CD8-positive, alpha-beta memory T cell (primary cell): ENCODE measurements at places on chromosomes 2 and 18.

- H3K4me1 ChIP-seq, result no peaks in the 10 kb centered on the region
- no peak for DNase-seq
- no peak overlapping the region for H3K4me3 ChIP-seq
- H3K27ac ChIP-seq, result no peak overlapping the region
Observed at GRCh38 chr2:77201755-77202154, 320.4 kb downstream of the LRRTM4 start.

GRCh38 chr18:3799515-3799914 lies 349.5 kb downstream of the TGIF1 start:
- H3K4me3 ChIP-seq, result no peak overlapping the region
- H3K27me3 ChIP-seq, result no peaks in the 10 kb centered on the region
- no peak for DNase-seq
- no peak overlapping the region for H3K27ac ChIP-seq
- H3K36me3 ChIP-seq, result no peaks in the 10 kb centered on the region
- H3K4me1 ChIP-seq, result no peaks in the 10 kb centered on the region

- H3K27ac ChIP-seq, result no peak overlapping the region
- peaks cover 4% of the 10 kb centered on the region for H3K4me1 ChIP-seq
- H3K27me3 ChIP-seq, result peaks cover 18% of the 10 kb centered on the region
- DNase-seq, result no peak
- no peaks in the 10 kb centered on the region for H3K36me3 ChIP-seq
- no peak overlapping the region for H3K4me3 ChIP-seq
Observed at GRCh38 chr18:26550998-26551694, 2.8 kb upstream of the KCTD1 start.

GRCh38 chr2:109084341-109084740 lies 44.7 kb upstream of the SH3RF3 start:
- no peak for DNase-seq
- no peaks in the 10 kb centered on the region for H3K4me1 ChIP-seq
- H3K4me3 ChIP-seq, result no peak overlapping the region
- no peaks in the 10 kb centered on the region for H3K36me3 ChIP-seq
- no peak overlapping the region for H3K27ac ChIP-seq
